ENCODE measurements at places on chromosomes 6 and 20.

DNA sequence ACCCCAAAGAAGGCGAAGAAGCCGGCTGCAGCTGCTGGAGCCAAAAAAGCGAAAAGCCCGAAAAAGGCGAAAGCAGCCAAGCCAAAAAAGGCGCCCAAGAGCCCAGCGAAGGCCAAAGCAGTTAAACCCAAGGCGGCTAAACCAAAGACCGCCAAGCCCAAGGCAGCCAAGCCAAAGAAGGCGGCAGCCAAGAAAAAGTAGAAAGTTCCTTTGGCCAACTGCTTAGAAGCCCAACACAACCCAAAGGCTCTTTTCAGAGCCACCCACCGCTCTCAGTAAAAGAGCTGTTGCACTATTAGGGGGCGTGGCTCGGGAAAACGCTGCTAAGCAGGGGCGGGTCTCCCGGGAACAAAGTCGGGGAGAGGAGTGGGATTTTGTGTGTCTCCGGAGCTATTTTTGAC is 69.6 kb downstream of the HFE start:
- DNase-seq = peak; percentile 53

DNA sequence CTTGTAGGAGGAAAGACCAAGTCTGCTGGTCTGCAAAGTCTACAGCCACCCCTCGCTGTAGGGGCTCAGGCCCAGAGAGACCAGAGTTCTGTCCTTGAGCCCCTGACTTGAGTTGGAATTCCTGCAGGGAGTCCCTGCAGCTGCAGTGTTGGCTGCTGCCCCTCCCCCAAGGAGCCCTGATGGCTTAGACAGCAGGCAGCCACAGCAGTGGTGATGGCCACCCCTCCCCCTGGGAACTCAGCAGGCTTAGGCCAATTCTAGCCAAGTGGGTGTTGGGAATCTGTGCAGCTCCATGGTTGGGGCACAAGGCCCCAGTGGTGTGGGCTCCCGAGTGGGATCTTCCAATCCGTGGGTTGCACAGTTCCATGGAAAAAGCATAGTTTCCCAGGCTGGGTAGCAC is 345.4 kb downstream of the CD109 start:
- no peak for DNase-seq

GRCh38 chr6:73521351-73521985 is 636 bp upstream of the EEF1A1 start:
- peak; percentile 77 for DNase-seq

- DNase-seq = no peak
Observed at GRCh38 chr6:168165891-168166290, 86.9 kb upstream of the FRMD1 start.

DNA sequence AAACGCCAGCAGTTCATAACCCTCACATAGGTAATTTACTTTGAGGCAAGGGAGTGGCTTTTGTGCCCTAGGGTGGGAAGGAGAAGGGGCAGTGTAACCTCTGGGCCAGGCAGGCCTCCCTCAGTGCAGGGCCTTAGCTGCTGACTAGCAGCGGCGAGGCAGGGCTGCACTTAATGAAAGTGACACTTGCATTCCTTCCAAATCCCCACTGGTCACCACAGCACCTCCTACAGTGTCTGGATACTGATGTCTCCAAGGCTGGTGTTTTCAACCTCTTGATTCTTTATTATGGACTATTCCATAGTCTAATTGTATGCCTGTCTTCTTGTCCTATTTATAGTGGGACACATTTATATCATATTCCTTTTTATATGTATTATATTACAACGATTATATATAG is 152.7 kb downstream of the LY86 start:
- no peak for DNase-seq

DNA sequence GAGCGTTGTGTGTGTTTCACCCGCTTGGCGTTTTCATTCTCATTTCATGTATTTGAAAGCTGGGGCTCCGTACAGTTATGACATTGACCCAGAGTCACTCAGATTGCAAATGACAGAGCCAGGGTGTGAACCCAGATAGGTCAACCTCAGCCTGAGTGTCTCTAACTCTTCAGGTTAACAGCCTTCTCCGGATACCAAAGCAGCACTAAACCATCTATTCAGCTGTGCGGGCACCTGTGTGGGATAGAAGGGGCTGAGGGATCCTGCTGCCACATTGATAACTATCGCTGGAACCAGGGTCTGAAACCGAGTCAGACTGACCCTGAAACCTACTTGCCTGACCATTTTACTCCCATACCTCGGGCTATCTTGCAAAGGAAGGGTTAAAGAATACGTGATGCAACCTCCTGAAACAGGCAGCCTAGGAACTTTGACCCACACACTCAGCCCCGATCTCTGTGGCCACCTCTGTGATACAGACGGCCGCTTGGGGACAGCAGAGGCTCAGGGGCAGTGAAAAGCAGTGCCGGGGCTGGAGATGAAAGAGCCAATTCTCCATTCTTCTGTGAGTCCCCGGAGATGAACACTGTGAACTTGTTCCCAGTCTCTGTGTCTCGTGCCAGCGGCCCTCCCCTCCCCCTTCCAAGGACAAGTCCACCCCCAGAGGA is 233.5 kb upstream of the QKI start:
- DNase-seq = no peak

GRCh38 chr6:69958978-69959377 is 92.6 kb downstream of the COL19A1 start:
- DNase-seq = no peak

DNA sequence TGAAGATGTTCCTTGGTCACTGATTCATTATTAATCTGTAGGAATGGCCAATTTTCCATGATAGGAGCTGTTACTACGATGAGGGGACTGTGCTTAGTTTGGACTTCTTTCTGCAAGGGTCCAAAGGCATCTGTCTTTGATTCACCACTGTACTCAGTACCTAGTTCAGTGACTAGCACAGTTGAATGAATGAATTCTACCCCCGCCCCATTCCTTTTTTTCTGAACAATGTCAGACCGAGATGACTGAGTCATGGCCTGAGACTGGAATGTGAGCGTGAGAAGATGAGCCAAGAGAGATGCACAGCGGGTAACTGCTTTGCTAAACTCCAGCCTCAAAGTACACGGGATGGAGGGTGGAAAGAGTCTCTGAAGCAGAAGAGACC is 419 bp upstream of the SNHG17 start:
- no peak for DNase-seq

- no peak for DNase-seq
Observed at GRCh38 chr6:144352331-144352730, 67.2 kb downstream of the UTRN start.

DNA sequence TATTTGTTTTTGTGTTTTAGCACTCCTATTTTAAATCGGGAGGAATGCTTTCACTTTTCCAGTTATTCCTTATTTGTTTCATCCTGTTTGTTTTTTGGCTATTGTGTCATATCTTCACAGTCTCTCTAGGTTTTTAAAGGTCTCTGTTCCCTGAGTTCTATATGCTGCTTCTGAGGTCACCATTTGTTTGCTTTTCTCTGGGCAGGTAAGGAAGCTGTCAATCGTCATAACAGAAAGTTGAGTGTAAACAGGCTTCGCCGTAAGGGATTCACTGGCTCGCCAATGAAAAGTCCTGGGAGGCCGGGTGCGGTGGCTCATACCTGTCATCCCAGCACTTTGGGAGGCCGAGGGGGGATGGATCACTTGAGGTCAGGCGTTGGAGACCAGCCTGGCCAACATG is 48.7 kb upstream of the RPS6KA2 start:
- DNase-seq = no peak

DNA sequence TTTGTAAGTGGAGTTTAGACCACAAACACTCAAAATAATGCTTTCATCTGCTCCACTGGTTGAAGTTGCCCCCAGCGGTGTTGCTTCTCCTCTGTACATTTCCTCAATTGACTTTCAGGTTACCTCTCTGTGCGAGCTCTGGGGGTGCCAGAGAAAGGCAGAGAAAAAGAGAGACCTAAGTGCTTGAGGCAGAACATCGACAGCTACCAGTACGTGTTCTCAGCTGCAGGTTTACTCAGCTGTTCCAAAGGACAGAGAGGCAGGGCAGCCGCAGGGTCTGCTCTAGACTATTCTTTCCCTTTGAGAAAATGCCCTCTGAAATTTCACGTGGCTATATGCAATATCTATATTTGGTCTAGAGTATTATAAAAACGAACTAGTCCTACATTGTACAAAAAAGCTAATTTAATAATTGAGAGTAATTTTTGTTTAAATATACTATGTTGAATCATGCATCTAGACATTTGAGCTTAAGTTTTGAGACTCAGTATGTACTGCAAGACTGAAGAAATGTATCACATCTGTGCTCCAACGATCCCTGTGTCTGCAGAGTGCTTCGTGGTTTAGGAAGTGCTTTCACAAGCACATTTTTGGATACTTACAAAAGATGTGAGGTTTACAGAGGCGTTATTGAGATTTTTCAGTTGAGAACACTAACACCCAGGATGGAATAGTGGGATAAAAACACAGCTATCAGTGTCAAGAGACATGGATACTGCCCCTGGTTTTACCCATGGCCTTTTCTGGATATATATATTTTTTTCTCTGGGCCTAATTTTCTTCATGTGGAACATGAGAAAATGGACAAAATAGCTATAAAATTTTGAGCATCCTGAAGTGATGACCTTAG is 453.6 kb upstream of the FLRT3 start:
- DNase-seq = no peak

All from activated B cell treated with CpG ODN at 0.5 μM for 24 hours (primary cell).